ENCODE measurements at places on chromosomes 6 and 20.

DNA sequence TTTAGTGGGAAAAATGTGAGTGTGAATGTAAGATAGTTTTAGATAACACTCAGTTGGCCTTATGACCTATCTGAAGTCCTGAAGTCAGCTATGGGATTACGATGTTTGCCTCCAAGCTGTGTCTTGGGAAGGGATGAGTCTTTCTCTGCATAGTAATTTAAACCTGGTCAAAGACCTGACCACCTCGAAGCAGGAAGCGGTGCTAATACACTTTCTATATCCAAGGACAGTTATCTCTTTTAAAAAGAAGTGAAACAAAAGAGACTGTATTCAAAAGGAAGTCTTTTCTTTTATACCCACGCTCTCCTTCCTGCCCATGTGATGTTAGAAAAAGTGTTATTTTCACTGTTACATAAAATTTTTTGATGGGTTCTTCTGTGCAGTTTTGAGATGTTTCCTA is 94.9 kb downstream of the JARID2 start:
- DNase-seq, result no peak

GRCh38 chr6:155256122-155256795 is 7.6 kb upstream of the CLDN20 start:
- DNase-seq, result no peak

- DNase-seq, result no peak
Measured at GRCh38 chr20:36847009-36847709, 28.8 kb upstream of the TLDC2 start.

- no peak for DNase-seq
Measured at GRCh38 chr6:138011413-138011812, 95.8 kb downstream of the PERP start.

GRCh38 chr6:28634411-28634760 is 108.7 kb downstream of the GPX5 start:
- no peak for DNase-seq

- no peak for DNase-seq
Measured at GRCh38 chr20:48745330-48745729, 82.5 kb downstream of the PREX1 start.

DNA sequence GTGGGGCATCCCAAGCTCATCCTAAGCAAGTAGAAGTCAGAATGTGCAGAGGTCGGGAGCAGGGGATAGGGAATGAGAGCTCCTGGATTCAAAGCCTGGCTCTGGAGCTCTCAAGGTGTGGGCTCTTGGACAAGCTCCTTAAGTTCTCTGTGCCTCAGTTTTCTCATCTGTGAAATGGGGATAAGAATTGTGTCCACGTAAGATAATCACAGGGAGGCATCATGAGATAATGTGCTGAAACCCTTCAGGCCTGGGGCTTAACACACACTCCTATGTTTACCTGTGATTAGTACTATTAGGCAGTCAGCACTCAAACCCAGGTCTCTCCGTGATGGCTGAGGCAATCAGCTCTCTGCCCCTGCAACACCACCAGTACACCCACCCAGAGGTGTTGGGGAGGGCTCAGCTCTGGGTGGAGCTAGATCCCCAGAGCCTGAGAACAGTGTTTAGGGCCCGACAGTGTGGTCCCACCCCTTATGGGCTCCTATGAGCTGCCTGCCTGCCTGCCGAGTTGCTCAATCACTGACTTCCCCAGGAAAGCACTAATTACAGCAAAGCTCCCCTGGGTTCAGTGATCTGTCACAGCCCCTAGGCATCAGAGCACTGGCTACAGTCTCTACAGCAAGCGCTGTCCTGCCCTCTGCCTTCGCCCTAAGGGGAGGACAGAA is 6.3 kb upstream of the SIRPA start:
- DNase-seq, result no peak

DNA sequence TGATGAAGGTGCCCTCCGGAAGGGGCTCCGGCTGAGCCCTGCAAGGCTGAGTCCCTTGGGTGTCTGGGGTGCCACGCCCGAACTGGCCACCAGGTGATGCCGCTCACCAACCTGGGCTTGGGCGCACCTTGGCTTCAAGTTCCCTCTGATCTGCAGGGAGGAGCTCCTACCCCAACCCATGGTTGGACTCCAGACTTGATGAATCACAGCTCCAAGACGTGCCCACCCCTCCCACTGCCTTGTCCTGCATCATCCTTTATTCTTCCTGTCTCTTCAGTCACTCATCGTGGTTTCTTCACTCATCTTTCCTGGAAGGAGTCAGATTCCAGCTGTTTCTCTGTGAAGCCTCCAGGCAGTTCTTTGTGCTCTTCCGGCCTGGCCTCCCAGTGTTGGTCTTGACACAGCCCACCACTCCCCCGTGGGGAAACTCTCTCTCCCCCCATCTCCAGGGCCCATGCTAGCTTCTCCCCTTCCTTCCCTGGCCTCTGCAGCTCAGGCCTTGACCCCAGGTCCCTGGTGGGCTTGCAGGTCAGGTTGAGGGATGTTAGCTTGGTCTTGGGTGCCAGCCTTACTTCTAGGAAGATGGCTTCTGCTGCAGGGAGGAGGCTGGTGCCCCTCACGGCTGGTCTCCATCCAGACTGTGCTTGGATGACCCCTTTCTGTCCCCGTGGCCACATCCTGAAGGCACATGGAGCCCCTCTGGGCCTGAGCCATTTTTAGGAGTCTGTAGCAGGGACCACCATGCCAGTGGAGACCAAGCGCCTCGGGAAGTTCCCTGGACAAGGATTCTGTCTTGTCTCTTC is 2.6 kb upstream of the ZBP1 start:
- DNase-seq, result peak; percentile 32

GRCh38 chr20:52972965-52973819 is 1.0 kb downstream of the TSHZ2 start:
- DNase-seq, result no peak

GRCh38 chr6:5250911-5251310 is 9.8 kb downstream of the LYRM4 start:
- no peak for DNase-seq

DNA sequence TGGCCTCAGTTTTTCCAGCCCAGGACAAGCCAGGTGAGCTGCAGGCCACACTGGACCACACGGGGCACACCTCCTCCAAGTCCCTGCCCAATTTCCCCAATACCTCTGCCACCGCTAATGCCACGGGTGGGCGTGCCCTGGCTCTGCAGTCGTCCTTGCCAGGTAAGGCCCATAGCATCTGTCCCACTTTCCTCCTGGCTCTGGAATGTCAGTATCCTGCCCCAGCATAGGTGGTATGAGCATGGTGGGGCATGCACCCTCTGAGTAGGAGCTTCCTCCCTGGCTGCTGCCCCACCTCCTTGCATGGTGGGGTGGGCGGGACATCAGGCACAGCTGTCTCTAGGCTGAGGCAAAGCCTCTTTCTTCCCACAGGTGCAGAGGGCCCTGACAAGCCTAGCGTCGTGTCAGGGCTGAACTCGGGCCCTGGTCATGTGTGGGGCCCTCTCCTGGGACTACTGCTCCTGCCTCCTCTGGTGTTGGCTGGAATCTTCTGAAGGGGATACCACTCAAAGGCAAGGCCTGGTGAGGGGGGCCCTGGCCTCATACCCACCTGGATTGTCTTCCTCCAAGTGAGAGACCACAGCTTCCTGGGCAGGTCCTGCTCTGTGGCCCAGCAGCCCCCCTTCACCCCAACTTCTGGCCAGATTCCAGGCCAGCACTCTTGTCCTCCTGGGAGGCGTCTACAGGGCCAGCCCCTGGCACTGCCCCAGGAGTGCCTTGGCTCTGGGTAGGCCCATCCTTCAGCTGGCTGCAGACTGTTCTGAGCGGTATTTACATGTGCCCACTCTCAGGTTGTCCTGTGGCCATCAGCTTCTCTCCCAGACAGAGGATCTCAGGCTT is 9.1 kb downstream of the PI16 start:
- no peak for DNase-seq

- peak; percentile 68 for DNase-seq
Measured at GRCh38 chr6:13427801-13428582, 59.4 kb downstream of the GFOD1 start.

- no peak for DNase-seq
Measured at GRCh38 chr20:36093025-36093803, 61.3 kb upstream of the EPB41L1 start.

GRCh38 chr6:67265996-67266921 is 1368.8 kb upstream of the ADGRB3 start:
- DNase-seq, result no peak

GRCh38 chr20:20712004-20712473 is 405 bp downstream of the RALGAPA2 start:
- DNase-seq, result no peak

- no peak for DNase-seq
Measured at GRCh38 chr6:135311446-135312200, 130.5 kb downstream of the MYB start.

- no peak for DNase-seq
Measured at GRCh38 chr6:12137480-12137879, 125.4 kb downstream of the HIVEP1 start.

- DNase-seq, result no peak
Measured at GRCh38 chr20:31542201-31542842, 28.1 kb downstream of the HM13 start.

DNA sequence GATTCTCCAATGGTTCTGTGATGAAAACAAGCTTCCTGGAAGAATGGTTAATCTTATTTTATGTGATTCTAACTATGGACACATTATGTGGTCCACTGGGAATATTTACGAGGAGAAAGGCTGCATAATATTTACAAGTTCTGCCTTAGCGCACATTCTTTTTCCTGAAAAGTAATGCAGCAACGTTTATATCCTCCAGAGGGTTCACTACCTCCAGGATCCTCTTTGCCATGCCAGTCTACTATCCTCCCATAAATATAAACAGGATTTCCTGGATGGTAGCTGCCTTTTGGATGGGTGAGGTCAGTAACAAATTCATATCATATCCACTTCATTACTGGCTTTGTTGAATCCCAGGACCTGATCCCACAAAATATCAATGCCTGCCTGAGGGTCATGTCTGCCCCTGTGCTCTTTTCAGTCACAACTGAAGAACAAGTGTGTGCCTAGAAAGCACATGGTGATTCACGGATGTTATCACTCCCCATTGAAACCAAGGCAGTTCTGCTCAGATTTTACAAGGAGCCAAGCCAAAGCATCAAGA is 30.4 kb downstream of the ADGRF5 start:
- DNase-seq, result no peak

DNA sequence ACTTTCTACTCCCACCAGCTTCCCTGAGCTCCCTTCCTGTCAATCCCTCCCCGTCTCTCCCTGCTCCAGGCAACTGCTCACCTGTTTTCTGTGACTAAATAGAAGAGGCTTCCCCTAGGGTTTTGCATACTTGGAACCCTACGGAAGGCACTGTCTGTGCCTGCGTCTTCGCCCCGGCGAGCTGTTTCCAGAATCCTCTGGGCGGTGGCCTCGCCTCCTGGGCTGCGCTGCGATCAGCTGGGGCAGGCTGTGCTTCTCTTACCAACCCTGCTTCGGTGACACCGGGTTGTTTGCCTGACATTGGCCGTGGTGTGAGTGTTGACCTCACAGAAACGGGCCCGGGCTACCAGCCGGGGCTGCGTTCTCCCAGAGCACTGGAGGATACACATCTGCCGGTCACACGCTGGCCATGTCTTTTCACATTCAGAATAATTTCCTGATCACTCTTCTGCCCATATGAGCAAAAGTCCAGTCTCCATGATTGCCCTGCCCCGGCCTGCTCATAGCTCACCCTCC is 29.4 kb upstream of the CCR6 start:
- DNase-seq, result no peak

DNA sequence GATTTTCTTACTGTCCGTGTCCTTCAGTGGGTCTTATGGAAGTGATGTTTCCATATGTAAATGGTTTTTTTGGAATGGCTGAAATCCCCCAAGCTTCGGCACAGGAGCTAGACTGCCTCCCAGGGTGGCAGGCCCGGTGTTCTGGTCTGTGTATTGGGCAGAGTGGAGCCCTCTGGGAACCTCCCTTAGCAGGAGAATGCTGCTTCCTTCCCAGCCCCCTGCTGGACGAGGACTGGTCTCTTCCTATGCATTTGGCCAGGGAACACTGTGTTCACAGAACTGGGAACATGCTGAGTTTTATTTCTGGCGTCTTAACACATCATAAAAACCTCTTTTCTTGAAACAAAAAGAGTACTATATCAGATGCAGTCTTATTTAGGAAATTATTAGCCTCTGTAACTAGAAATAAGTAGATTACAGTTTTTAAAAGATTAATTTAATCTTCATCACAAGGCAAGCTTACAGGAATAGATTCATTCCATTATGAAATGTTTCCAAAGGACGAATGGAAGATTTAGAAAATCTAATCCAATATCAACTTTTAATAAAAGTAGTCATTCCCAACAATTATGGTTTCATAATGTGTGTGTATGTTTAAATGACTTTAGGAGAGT is 56.6 kb downstream of the SYTL3 start:
- DNase-seq, result no peak

DNA sequence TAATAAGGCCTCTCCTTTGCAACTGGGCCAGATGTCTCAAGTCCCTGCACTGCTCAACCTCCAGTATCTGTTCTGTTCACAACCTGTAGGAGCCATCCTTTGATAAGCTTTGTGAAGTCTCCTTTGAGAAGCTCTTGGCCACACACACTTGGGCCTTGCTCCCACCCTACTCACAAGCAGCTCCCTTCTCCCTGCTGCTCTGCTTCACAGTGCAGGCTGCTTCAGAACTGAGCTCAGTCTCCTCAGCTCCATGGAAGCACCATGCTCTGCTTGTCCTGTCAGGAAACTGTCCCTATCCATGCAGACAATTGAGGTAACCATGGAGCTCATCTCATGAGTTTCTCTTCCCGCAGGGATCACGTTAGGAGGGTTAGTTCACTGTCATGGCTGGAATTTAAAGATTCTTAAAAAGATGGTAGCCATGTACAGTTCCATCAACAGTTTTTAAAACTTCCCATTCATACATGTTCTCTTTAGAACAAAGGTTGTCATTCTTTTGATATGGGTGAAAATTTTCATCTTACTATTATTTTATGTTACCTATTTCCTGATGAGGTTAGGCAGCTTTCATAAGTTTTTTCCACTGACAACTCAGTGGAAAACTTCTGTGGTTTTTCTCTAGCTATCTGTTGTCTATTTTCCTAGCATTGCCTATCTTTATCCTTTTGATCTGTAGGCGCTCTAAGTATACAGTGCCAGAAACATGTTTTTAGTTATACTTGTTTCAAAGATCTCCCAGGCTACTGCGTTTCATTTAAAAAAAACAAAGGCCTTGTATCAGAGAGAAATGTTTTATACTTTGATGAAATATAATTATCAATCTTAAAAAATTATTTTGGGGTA is 62.6 kb downstream of the AK9 start:
- no peak for DNase-seq

DNA sequence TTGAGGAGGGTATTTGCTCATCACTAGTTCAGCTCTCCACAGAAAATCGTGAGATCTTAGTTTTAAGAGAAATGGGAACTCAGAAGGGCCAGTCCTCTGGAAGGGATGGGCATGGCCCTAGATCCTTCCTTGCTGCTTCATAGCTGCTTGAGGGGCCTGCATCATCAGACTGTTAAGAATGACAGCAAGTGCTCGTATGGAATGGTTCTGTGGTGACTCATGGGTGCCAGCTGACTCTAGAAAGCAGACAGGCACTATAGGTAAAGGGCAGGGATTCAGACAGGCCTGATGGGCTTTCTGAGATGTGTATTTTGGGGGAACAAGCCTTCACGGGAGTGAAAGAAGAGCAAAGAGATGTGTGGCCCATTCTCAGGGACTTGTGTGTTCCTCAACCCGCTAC is 90.8 kb downstream of the MYLK4 start:
- DNase-seq, result no peak

- no peak for DNase-seq
Measured at GRCh38 chr6:134707342-134708031, 242.4 kb downstream of the ALDH8A1 start.
